ENCODE measurements at places on chromosomes 4 and X.

- peak; percentile 36 for DNase-seq
Observed at GRCh38 chr4:8077181-8078108, 81.2 kb downstream of the ABLIM2 start.

DNA sequence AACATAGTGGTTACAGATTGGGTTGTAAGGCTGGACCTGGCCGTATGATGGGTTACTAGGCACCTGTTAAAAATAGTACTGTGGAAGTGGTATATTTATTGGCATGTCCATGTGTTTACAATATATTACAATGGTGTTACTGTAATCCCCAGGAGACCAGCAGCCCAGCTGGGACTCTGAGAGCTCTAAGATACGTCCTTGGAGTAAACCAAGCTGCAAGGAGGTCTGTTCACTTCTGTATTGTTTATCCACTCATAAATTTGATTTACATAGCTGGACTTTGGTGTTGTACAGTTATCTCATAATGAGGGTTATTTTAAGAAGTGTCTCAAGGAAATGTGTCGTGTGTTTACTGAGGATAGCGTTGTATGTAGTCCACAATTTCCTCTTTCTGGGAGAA lies 93.8 kb downstream of the TBL1X start:
- DNase-seq, result no peak

GRCh38 chr4:129362691-129363274 lies 266.8 kb downstream of the C4orf33 start:
- peak; percentile 26 for DNase-seq

DNA sequence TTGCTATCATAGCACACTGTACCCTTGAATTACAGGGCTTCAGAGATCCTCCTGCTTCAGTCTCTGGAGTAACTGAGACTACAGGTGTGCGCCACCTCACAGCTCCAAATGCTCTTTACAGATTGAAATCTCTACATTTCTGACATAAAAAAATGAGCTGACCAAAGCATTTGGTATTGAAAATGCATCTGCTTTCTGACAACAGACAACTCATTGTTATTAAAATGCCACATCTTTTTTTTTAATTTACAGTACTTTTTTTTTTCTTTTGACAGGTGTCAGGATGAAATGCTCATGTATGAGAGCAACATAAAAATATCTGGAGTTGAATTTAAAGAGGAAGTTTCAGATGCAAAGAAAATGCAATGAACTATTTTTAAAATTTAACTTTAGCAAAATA lies 764.5 kb downstream of the TRAM1L1 start:
- no peak for DNase-seq

GRCh38 chr4:152935143-152935542 lies 980 bp upstream of the FHDC1 start:
- DNase-seq, result no peak

- no peak for DNase-seq
Observed at GRCh38 chr4:126532527-126532926, 1100.2 kb upstream of the INTU start.

- no peak for DNase-seq
Observed at GRCh38 chr4:177093964-177094363, 215.7 kb upstream of the NEIL3 start.
